Activated CD8-positive, alpha-beta T cell treated with anti-CD3 and anti-CD28 coated beads, Interleukin-2, amount 10 ng/mL, durations not matched to agents 7 days and 5 days (primary cell): ENCODE measurements at places on chromosomes 3 and 15. TPM values are rescaled to one million over a fixed set of nuclear protein-coding genes. Genes with fewer than 3 reads are reported as not detected.

PLA2G4D gene
- total RNA-seq = not detected

FBXL22 gene
- 1.4 TPM for total RNA-seq

KLHL6 gene
- 27.8 TPM for total RNA-seq

DNA sequence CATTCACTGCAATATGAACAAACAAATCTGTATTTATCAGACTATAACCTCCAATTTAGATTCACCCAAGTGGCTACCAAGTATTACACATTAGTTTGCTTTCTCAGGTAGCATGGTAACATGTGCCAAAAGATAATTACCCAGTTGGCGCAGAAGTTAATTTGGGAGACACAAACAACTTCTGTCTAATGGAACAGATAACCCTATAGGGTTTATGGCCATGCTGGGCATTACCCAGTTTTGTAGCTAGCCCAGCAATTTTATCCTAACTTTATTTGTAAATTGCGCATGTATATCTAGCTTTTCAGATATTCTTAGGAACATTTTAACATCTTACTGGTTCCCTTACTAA, 780 bp downstream of the RPL22L1 start:
- peak overlapping the region; percentile 95 for H3K27ac ChIP-seq
- no peak for DNase-seq
- H3K36me3 ChIP-seq = peaks cover 41% of the 10 kb centered on the region
- no peaks in the 10 kb centered on the region for H3K27me3 ChIP-seq

GRCh38 chr15:73028031-73028430, 24.2 kb upstream of the NEO1 start:
- DNase-seq = no peak
- no peak overlapping the region for H3K4me3 ChIP-seq
- H3K27ac ChIP-seq = no peak overlapping the region
- no peaks in the 10 kb centered on the region for H3K36me3 ChIP-seq
- peaks cover 19% of the 10 kb centered on the region for H3K27me3 ChIP-seq
- H3K4me1 ChIP-seq = no peaks in the 10 kb centered on the region

- no peak overlapping the region for H3K4me3 ChIP-seq
- H3K4me1 ChIP-seq = no peaks in the 10 kb centered on the region
- no peak overlapping the region for H3K27ac ChIP-seq
- no peaks in the 10 kb centered on the region for H3K36me3 ChIP-seq
- DNase-seq = peak; percentile 9
Measured at GRCh38 chr15:45471151-45471550, 51.4 kb downstream of the SLC30A4 start.

DNA sequence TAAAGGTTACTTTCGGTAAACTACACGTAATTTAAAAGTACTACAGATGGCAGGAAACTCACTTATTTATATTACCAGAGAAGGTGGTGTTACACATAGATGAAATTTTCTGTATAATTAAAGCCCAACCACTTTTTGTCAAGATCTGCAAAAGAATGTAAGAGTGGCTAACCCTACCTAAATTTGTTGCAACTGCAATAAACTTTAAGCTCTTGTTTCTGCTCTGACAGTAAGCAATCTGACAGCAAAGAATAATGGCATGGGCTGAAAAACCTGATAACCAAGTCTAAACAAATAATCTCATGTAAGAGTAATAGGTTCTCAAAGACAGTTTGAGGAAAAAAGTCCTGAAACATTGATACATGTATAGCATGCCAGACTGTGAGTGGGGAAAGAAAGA, 897.3 kb downstream of the TUSC7 start:
- no peak overlapping the region for H3K27ac ChIP-seq
- no peaks in the 10 kb centered on the region for H3K4me1 ChIP-seq
- H3K4me3 ChIP-seq = no peak overlapping the region
- no peaks in the 10 kb centered on the region for H3K36me3 ChIP-seq
- no peak for DNase-seq

DNA sequence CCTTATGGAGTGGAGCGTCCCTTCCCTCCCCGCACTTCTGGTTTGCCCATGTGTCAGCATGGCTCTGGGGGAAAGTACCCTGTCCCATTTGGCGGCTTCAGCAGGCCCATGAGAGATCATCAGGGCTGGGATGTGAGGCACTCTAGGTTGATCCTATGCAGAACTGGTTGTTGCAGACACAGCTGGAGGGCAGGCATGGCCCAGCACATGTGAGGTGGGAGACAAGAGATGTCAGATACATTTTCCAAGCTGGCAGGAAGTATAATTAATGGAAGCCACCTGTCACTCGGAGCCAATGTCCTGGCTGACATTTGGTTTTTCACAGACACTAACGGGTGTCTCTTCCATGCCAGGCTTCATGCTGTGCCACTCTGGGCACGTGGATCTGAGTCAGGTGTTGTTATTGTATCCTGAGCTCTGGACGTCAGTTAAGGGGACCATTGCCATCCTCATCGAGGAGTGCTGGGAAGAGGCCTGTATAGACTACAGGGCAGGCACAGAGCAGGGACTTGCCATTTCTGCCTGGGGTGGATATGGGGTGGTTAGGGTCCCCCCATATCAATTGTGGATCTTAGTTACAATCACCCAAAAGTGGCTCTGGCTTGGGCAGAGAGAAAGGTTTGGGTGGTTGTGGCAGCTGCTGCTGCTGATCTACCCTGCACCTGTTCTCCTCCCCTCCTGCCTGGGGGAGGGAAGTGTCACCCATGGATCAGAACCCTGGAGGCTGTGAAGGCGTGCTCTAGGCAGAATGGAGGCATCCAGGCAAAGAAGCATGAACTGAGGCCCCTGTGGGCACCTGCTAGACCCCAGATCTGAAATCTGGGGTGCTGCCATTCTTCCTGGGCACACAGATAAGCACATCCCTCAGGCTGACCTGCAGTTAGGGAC, 140.7 kb downstream of the FBLN2 start:
- DNase-seq = no peak
- H3K27ac ChIP-seq = no peak overlapping the region
- H3K27me3 ChIP-seq = no peaks in the 10 kb centered on the region
- no peaks in the 10 kb centered on the region for H3K36me3 ChIP-seq
- no peaks in the 10 kb centered on the region for H3K4me1 ChIP-seq

DNA sequence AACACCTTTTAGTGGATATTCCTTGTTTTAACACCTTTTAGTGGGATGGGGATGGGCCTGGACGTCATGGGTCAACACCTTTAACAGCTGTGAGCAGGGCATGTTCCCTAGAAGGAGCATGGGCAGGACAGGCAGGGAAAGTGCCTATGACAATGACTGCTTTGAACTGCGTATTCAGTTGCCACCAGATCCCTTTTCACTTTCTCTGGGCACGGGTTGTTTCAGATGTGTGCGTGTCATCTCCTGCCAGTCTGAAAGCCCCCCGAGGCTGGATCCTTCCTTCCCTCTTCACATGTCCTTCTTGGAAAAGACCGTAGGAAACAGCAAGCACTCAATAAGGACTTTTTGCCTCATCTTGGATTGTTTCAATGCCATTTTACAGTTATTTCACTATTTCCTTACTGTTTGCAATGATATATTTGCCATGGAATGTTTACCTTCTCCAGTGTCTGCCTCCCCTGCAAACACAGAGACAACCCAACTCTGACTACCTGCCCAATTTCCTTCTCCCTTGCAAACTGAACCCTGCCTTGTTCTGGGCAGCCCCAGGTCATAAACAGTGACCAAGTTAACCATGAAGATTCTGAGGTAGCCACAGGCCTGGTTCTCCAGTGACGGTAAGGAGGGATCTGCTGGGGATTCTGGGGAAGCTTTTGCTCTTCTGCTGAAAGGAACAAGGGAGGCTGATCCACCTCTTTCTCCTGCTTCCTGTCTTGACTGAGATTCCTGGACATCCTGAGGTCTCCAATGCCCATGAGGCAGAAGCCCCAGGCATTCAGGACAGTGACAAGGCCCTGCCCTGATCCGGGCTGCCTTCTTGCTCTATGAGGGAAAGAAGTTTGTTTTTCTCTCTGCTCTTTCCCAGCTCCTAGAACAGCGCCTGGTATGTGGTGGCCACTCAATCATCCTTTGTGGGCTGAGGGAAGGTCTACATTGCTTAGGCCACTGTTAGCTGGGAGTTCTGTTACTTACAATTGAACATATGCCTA, 51.8 kb downstream of the NOX5 start:
- no peak overlapping the region for H3K27ac ChIP-seq
- no peak overlapping the region for H3K4me3 ChIP-seq
- peaks cover 3% of the 10 kb centered on the region for H3K4me1 ChIP-seq
- DNase-seq = no peak

DNA sequence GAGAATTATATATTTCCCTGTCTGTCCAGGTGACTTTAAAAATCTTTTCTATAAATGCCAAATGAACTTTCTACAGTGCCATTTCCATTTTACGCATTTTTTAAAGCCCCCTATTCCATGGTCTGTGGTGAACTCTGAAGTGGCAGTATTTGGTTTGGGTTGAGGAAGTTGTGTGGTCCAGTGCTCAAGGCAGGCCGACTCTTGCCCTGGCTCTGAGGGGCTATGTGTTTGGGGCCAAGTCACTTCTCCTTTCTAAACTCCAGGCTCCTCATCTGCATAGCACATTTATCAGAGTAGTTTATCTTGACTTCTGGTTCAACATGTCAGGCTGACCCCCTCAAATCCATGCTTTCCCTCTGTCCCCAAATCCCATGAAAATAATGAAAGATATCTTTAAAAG, 14.1 kb downstream of the TTC21A start:
- H3K4me1 ChIP-seq = no peaks in the 10 kb centered on the region
- H3K36me3 ChIP-seq = no peaks in the 10 kb centered on the region
- H3K4me3 ChIP-seq = no peak overlapping the region
- no peak for DNase-seq
- no peak overlapping the region for H3K27ac ChIP-seq

- no peak overlapping the region for H3K27ac ChIP-seq
- DNase-seq = no peak
- no peaks in the 10 kb centered on the region for H3K27me3 ChIP-seq
- no peak overlapping the region for H3K4me3 ChIP-seq
Measured at GRCh38 chr3:17800232-17800631, 57.8 kb upstream of the TBC1D5 start.

DNA sequence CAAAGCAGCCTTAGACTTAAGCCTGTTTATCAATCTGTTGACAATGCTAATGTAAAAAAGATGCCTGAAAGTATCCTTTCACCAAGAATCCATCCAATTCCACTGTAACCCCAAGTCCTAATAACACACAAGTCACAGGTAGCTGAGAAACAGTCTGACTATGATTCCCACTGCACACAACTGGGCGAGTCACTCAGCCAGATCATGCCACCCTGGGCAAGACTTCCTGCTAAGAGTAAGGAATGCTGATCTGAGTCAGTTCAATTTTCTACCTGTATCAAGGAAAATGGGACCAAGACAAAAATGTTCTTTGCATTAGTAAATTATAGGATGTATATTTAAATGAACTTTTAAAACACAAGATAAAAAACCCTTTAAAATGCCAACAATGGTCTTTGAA, 33.3 kb downstream of the NPTN start:
- no peak overlapping the region for H3K27ac ChIP-seq
- no peak for DNase-seq
- no peaks in the 10 kb centered on the region for H3K27me3 ChIP-seq
- peaks cover 1% of the 10 kb centered on the region for H3K36me3 ChIP-seq
- H3K4me1 ChIP-seq = peaks cover 3% of the 10 kb centered on the region
- H3K4me3 ChIP-seq = no peak overlapping the region

DNA sequence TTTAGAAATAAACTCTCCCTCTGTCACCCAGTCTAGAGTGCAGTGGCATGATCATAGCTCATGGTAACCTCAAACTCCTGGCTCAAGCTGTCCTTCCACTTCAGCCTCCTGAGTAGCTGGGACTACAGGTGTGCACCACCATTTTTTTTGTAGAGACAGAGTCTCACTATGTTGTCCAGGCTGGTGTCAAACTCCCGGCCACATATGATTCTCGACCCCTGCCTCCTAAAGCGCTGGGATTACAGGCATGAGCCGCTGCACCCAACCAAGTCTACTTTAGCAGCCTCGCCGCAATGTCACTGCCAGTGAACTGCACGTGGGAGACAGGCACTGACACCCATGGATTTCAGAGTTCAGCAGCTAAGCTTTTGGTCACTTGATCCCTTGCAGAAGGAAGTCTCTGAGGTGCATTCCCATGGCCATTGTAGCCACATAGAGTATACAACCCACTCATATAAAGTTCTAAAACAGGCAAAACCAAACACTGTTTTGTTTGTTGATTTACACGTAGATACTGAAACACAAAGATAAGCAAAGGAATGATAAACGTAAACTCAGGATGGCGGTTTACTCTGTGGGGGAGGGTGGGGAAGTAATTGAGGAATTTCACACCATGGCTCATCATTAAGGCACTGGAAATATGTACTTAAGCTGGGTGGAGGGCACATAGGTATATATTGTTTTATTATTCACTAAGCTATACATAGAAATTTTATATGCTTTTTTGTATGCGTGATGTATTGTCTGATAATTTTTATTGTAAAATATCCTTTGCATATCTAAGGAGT, 115.0 kb downstream of the MEX3B start:
- no peak overlapping the region for H3K4me3 ChIP-seq
- no peaks in the 10 kb centered on the region for H3K27me3 ChIP-seq
- no peak for DNase-seq
- H3K36me3 ChIP-seq = no peaks in the 10 kb centered on the region

DNA sequence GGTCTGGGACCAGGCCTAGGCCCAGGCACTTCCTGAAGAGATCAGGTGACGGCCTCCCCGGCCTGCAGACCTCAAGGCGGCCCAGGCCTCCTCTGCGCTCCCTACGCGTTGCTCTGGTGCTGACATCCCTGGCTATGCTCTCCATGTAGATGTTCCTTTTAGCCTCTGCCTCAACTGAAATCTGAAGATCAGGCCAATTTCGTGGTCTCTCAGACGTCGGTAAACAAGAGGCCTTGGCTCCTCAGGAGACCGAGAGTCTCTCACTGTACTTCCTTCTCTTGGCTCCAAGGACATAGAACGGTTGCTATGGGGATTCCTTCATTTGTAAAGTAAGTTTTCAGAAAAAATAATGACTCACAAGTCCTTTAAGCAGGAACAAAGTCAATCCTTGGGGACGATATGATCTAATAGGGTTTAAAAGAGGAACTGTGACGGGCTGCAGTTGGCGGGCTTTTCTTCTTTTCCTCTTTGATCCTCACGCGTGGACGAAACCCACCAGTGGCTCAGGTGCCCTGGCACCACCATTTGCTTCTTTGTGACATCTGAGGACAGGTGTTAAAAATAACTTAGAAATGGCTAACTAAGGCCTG, 55.6 kb upstream of the CGNL1 start:
- H3K27ac ChIP-seq = no peak overlapping the region
- no peaks in the 10 kb centered on the region for H3K27me3 ChIP-seq
- H3K4me3 ChIP-seq = no peak overlapping the region
- no peak for DNase-seq
